ENCODE measurements at places on chromosomes 3 and 15.

DNA sequence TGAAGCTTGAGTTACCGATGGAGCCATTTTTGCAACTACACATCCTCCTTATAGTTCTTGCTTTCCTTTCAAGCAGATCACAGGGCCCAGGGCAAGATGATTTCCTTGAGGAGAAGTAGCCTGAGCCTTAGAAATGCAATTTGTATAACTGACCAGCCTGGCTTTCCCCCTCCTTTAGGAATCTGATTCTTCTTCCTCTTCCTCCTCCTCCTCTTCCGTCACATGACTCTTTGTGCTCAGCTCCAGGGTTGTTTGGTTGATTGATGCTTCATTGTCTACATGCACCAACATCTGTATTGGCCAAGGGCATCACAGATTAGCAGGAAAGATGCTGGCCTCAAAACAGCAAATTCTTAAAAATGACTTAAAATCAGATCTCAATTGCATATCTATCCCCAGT lies 3.3 kb downstream of the SNAPC5 start:
- DNase-seq = no peak

DNA sequence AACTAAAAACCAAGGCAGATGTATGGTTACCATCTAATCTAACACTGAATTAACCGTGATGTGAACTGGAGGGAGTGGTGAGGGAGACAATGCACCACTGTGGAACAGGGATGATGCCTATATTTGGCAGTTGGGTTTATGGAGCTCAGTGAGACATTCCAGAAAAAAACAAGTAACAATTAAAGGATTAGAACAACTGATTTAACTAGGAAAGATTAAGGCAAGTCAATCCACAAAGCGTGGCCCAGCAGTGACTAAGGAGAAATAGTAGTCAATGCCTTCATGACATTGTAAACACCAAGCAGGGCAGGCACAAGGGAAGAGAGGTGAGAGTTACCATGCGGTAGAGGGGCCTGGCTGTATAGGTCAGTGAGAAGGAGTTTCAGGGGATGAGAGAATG lies 38.1 kb downstream of the CHAC1 start:
- DNase-seq = no peak

- no peak for DNase-seq
These were observed 9.9 kb upstream of the STRA6 start for GRCh38 chr15:74212494-74212893.

- no peak for DNase-seq
These were observed 20.2 kb upstream of the GADL1 start for GRCh38 chr3:30914696-30915095.

DNA sequence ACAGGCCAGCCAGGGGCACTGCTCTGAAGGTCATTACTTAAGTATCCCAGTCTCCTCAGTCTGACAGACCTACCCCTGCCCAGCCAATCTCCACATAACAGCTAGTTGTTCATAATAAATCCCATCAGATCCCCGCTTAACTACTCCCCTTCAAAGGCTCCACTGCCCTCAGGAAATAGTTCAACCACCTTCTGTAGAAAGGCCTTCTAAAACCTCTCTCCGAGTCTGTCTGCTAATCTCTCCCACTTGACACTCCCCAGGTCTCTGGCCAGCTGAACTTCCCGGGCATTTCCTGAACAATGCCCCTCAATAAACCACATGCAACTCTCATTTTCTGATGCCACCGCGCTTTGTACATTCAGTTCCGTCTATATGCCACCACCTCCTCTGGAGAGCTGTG lies 6.0 kb downstream of the PRC1 start:
- no peak for DNase-seq

- DNase-seq = no peak
These were observed 4.3 kb downstream of the TMOD3 start for GRCh38 chr15:51833772-51834171.

- no peak for DNase-seq
These were observed 150.1 kb upstream of the CCDC54 start for GRCh38 chr3:107227091-107227490.

GRCh38 chr15:99441871-99442251 lies 123.9 kb upstream of the MEF2A start:
- DNase-seq = no peak

GRCh38 chr3:82739390-82739789 lies 977.9 kb upstream of the GBE1 start:
- no peak for DNase-seq

- no peak for DNase-seq
These were observed 87.1 kb downstream of the GABRG3 start for GRCh38 chr15:27057904-27058645.

- no peak for DNase-seq
These were observed 319.8 kb upstream of the UMPS start for GRCh38 chr3:124410471-124410870.

DNA sequence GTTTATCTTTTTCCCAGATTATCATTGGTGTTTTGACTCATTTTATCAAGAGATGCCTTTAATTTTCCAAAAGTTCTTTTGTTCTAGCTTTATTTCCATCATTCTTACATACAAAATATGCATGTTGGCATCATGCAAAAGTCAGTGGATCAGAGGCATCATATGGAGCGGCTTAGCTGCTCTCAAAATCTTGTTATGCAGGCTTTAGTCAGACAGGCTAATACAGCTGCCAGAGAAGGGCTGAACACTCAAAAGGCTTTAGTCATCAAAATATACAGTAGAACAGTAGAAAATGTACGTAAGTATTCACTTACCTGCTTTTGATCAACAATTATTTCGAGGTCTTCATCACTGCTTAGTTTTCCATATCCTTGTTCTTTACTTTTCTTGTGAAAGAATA lies 65.5 kb downstream of the PEX5L start:
- DNase-seq = no peak

GRCh38 chr15:87354661-87355410 lies 901.7 kb downstream of the NTRK3 start:
- no peak for DNase-seq

DNA sequence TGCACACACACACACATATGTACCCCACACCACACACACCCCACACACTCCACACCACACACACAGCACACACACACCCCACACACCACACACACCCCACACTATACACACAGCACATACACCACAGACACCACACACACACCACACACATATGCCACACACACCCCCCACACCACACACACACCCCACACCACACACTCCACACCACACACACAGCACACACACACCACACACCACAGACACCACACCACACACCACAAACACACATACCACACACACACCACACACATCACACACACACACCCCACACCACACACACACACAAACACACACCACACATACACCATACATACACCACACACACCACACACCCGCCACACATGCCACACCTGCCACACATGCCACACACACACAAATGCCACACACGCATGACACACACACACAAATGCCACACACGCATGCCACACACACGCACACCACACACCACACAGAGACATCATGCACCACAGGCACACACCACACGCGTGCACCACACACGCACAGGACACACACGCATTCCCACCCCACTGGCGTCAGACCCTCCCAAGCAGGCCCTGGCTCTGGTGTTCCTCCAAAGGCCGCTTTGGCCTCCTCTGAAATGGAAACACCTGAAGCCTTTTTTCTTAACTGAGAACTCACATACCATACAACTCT lies 15.7 kb downstream of the CHST13 start:
- no peak for DNase-seq

DNA sequence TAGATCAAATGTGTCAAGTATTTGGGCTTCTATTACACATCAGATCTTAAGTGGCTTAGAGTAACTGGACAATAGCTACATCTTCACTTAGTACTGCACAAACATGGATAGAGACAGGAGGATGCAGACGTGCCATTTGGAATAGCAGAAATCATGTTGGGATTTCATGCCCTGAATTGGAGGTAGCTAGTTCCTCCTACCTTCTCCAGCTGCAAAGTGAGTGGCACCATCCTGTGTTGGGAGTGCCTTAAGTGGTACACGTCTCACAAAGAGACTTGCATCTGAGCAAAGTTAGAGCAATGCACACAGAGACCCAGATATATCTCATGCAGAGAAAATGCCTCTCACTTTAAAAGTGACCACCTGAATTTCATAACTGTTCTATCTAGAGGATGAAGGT lies 136.5 kb downstream of the SSR3 start:
- DNase-seq = no peak

- no peak for DNase-seq
These were observed 1.0 kb upstream of the NR2F2 start for GRCh38 chr15:96329403-96329981.

Measured in central memory CD4-positive, alpha-beta T cell (primary cell).